ENCODE measurements at places on chromosomes 4 and X.

GRCh38 chr4:118953276-118953675, 64.6 kb downstream of the SYNPO2 start:
- H3K27ac ChIP-seq: no peak overlapping the region
- H3K27me3 ChIP-seq: no peaks in the 10 kb centered on the region
- H3K4me1 ChIP-seq: peaks cover 7% of the 10 kb centered on the region
- no peak for DNase-seq

DNA sequence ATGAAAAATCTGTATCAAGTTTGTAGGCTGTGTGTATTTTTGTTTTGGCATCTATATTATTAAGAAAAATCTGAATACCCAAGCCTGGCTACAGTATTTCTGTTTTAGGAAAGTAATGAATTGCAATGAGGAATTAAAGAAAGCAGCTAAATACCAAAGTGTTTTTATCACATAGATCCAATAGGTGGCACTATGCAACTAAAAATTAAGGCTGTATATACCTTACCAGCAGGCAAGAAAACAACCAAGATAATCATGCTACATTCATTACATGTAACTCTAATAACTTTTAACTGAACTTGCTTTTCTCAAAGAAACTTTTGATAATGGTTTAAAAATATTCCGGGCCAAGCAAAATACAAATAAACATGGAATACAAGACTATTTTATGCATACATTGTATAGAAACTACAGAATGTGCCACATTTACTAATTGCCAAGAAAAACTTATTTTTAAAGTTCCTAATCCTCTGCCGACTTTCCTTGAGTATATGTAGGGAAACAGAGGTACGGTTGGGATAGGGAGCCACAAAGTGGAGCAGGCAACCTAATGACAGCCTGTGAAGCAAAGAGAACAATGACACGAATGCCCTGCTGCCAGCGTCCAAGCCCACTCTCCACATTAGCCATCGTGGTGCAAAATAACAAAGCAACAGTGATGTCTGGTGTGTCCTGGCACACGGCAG, 63.7 kb downstream of the SEC24D start:
- H3K4me1 ChIP-seq: peaks cover 9% of the 10 kb centered on the region
- no peaks in the 10 kb centered on the region for H3K36me3 ChIP-seq
- no peaks in the 10 kb centered on the region for H3K27me3 ChIP-seq
- H3K4me3 ChIP-seq: peak overlapping the region; percentile 48

- DNase-seq: no peak
- H3K36me3 ChIP-seq: no peaks in the 10 kb centered on the region
- no peaks in the 10 kb centered on the region for H3K4me1 ChIP-seq
- H3K27me3 ChIP-seq: no peaks in the 10 kb centered on the region
Measured at GRCh38 chr4:165721815-165722214, 151.2 kb upstream of the TLL1 start.

- no peaks in the 10 kb centered on the region for H3K36me3 ChIP-seq
- H3K4me3 ChIP-seq: no peak overlapping the region
- H3K4me1 ChIP-seq: no peaks in the 10 kb centered on the region
- DNase-seq: no peak
- peaks cover 1% of the 10 kb centered on the region for H3K27me3 ChIP-seq
- no peak overlapping the region for H3K27ac ChIP-seq
Measured at GRCh38 chrX:2521927-2522386, 21.2 kb upstream of the DHRSX start.

GRCh38 chr4:52126966-52127365, 75.9 kb downstream of the SPATA18 start:
- no peaks in the 10 kb centered on the region for H3K4me1 ChIP-seq
- no peak overlapping the region for H3K27ac ChIP-seq
- H3K4me3 ChIP-seq: no peak overlapping the region
- H3K27me3 ChIP-seq: no peaks in the 10 kb centered on the region

DNA sequence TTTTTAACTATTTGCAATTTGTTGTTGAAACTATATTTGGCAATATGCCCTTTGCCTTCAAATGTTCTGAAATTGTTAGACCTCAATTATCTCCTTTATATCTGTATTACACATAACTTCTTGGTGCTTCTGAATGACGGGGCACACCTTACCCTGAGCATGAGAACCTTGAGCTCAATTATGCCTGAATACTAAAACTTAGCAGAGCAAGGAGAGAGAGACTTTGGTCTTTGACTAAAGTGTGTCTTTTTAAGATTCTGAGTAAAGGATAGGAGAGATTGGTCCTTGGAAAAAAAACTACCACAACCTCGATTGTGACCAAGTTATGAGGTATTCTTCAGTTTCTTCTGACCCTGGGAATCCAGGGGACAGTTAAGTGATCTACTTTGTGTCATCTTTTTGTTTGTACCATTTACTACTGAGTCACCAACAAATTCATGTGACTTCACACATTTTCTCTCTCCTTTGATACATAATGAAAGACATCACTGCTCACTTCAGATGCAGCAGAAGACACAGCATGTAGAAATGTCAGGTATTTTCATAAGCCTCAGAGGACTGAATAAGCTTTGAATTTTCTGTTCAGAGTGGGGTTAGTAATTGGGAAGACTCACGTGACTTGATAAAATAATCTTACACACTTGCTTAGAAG, 51.4 kb downstream of the PTTG2 start:
- H3K27me3 ChIP-seq: no peaks in the 10 kb centered on the region
- peaks cover 5% of the 10 kb centered on the region for H3K4me1 ChIP-seq
- no peak overlapping the region for H3K27ac ChIP-seq
- H3K4me3 ChIP-seq: no peak overlapping the region
- DNase-seq: no peak

Measured in aorta (tissue), 5 donors.